ENCODE measurements at places on chromosomes 4 and X.
A peak's percentile ranks its signal among the peaks of the same experiment; 100 is the strongest.

DNA sequence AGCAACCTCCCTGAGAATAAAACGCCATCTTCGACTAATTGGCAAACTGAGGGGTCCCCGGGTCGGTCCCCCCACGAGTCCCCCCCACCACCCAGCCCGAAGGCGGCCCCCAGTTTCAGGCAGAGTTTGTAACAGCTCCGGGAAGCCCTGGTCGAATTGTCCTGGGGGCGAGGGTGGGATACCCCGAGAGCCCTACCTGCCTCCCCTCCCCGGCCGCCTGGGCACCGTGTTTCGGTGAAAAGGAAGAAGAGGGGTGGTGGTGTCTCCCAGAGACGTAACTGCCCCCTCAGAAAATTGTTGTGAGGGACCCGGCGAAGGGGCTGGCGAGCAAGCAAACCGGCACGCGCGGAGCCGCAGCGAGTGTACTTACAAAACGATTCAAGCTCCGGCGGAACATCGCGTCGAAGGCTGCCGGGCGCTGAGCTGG lies 1.2 kb downstream of the ATP11C start:
- DNase-seq, result no peak

GRCh38 chrX:25004040-25004439 lies 11.7 kb downstream of the ARX start:
- no peak for DNase-seq

GRCh38 chrX:155968326-155968661 lies 29.2 kb upstream of the IL9R start:
- DNase-seq, result no peak

- DNase-seq, result no peak
Observed at GRCh38 chr4:51931461-51931860, 88.5 kb downstream of the DCUN1D4 start.

DNA sequence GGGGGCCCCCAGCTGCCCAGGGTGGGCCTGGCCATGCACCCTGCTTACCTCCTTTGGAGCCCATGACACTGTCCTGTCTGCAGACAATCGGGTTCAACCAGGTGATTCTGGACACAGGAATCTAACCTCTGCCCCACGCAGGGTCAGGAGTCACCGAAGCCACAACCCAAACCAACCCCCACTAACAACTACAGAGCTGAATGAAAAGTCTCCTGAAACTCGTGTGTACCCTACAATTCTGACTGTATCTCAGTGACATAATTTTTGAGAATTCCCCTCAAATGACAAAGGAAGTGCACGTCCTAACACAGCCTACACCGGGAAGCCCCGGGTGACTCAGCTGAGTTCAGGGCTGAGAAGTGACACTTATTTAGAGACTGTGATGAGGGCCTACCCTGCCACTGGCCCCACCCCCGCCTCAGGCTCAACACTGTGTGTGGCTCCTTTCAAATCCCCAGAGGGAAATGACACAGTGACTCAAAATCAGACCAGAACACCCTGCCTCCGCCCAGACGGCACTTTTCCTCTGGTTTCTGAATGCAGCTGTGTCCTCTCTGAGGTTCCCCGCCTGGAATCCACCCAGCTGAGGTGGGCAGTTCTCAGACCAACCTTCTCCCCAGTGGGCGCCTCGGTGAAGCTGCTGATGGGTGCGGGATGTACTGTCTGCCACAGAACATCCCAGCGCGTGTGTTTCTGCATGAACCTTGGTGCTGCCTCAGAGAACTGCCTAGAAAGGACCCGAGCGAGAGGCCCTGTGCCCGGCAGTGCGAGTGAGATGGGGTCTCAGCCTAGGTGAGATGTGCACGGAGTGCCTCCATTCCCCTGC lies 9.9 kb downstream of the TNIP2 start:
- DNase-seq, result peak; percentile 98

- no peak for DNase-seq
Observed at GRCh38 chr4:141669501-141669900, 33.1 kb downstream of the IL15 start.
